ENCODE measurements at places on chromosomes 5 and 9.
A peak's percentile ranks its signal among the peaks of the same experiment; 100 is the strongest.

- no peak for DNase-seq
Observed at GRCh38 chr9:114112778-114113584, 13.9 kb upstream of the KIF12 start.

DNA sequence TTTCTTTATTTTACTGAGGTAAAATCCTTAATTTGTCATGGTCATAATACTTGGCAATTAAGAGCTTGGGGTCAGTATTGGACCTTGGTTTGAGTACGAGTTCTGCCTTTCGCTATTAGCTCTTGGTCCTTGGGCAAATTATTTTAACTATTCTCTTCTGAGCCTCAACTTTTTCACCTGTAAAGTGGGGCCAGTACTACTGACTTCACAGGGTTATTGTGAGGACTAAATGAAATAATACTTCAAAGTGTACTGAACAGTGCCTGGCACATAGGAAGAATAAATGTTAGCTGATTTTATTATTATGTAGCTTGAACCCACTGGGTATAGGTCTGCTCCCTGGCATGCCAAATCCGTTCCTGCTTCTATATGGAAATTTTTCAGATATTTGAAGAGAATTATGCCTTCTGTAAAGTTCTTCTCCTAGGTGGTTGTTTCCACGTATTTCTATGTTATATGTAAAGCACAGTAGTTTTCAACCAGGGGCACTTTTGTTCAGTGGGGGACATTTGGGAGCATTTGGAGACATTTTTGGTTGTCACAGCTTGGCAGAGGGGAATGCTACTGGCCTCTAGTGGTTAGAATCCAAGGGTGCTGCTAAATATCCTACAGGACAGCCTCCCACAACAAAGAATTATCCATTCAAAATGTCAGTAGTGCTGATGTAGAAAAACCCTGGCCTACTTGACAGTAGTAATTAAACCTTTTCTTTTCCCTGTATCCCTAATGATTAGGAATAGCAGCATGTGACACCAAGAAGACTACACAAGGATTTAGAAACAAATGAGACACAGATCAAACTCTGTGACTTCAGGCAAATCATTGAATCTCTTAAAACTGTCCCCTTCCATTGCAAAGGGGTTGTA is 4.5 kb downstream of the RCL1 start:
- no peak for DNase-seq

- peak; percentile 13 for DNase-seq
Observed at GRCh38 chr9:130008538-130008937, 34.5 kb downstream of the FNBP1 start.

GRCh38 chr5:141051521-141051866 is 320 bp downstream of the PCDHB1 start:
- DNase-seq, result no peak

GRCh38 chr9:35862328-35862727 is 7.9 kb downstream of the OR13J1 start:
- no peak for DNase-seq

DNA sequence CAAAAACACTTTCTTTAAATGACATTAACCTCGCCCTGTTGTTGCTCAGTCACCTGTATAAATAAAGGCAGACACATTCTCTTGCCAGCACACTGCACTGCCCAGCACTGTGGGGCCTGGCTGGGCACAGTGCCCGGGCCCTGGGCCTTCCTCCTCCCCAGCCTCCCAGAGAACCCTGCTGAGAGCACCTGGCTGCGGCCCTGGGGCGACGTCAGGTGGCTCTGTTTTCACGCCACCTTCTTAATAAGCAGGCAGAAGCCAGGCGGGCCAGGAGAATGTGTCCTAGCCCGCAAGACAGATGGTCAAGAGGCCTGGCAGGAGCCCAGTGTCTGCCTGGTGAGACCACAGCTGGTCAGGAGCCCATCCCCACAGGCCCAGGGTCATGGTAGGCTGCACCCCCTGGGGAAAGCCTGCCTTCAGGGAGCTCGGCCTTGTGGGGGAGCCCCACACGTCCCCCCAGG is 8.2 kb upstream of the AGPAT2 start:
- no peak for DNase-seq

DNA sequence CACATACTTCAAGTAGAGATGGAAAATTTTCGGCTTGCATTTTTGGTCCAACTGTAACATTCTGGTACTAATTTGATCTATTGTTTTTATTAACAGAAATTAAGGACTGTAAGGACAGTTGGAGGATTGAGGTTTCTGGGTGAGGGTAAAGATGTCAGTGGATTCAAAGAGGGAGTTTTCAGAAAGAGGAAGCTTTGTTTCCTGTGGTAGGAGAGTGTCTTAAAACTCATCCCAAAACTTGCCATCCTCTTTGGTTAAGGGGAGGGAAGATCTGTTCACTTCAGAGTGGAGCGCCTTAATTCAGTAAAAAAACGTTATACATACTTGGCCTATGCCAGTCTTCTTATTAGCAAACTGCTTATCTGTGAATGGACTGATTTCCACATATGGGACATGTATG is 13.8 kb downstream of the CNTRL start:
- DNase-seq, result no peak

GRCh38 chr5:157511651-157512644 is 51.9 kb downstream of the NIPAL4 start:
- DNase-seq, result no peak
